GM19239 (cell line): ENCODE measurements at places on chromosomes 3 and 15.

DNA sequence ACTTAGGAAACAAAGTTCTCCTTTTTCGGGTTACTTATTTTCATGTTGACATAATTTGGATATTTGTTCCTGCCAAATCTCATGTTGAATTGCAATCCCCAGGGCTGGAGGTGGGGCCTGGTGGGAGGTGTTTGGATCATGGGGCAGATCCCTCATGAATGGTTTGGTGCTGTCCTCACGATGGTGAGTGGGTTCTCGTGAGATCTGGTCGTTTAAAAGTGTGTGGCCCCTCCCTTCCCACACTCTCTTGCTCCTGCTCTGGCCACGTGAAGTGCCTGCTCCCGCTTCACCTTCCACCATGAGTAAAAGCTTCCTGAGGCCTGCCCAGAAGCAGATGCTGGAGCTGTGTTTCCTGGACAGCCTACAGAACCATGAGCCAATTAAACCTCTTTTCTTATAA is 43.7 kb upstream of the MCF2L2 start:
- DNase-seq, result no peak

DNA sequence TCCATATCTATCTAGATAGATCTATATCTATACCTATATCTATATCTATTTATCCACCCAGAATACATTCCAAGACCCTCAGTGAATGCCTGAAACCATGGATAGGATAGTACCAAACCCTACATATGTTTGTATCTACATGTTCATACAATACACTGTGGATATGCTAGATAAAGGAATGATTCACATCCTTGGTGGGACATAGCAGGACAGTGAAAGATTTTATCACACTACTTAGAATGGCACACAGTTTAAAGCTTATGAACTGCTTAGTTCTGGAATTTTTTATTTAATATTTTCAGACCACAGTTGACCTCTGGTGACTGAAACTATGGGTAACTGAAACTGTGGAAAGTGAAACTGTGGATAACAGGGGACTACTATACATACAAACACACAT is 198.8 kb upstream of the TTC14 start:
- no peak for DNase-seq

- DNase-seq, result no peak
Observed at GRCh38 chr3:9911863-9912262, 5.0 kb upstream of the IL17RC start.

- no peak for DNase-seq
Observed at GRCh38 chr15:45731343-45731742, 96.5 kb downstream of the SQOR start.

- DNase-seq, result no peak
Observed at GRCh38 chr15:62153228-62153627, 11.9 kb downstream of the C2CD4B start.

GRCh38 chr3:148223266-148223665 is 474.4 kb upstream of the AGTR1 start:
- no peak for DNase-seq

- DNase-seq, result no peak
Observed at GRCh38 chr15:86077070-86077469, 2.6 kb upstream of the AGBL1 start.

- DNase-seq, result no peak
Observed at GRCh38 chr15:57694279-57694678, 12.2 kb upstream of the POLR2M start.

- no peak for DNase-seq
Observed at GRCh38 chr3:69182588-69183316, 60.4 kb upstream of the LMOD3 start.

- DNase-seq, result no peak
Observed at GRCh38 chr3:127654374-127654773, 18.4 kb upstream of the ABTB1 start.

DNA sequence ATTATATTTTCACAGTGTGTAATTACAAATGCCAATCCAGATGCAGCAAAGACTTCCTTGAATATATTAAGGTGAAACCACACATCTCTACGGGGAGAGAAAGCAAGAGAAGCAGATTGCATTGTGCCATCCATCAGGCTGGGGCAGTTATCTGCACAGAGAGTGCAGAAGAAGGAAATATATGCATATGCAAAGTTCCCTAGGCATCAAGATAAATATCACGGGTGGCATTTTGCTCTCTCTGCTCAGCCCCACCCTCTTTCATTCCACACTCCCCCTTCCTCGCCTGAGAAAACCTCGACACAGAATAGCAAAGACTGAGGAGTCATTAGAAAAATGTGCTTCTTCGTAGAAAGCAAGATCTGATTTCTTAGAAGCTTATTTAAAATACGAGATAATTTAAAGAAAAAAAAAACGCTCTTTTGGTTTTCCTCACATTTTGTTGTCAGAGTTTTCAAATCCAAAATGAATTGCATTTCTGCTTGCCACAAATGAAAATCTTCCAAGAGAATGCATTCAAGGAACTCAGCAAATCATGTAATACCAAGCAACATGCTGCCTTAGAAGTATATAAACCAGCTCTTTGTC is 283.2 kb upstream of the LMCD1 start:
- no peak for DNase-seq

DNA sequence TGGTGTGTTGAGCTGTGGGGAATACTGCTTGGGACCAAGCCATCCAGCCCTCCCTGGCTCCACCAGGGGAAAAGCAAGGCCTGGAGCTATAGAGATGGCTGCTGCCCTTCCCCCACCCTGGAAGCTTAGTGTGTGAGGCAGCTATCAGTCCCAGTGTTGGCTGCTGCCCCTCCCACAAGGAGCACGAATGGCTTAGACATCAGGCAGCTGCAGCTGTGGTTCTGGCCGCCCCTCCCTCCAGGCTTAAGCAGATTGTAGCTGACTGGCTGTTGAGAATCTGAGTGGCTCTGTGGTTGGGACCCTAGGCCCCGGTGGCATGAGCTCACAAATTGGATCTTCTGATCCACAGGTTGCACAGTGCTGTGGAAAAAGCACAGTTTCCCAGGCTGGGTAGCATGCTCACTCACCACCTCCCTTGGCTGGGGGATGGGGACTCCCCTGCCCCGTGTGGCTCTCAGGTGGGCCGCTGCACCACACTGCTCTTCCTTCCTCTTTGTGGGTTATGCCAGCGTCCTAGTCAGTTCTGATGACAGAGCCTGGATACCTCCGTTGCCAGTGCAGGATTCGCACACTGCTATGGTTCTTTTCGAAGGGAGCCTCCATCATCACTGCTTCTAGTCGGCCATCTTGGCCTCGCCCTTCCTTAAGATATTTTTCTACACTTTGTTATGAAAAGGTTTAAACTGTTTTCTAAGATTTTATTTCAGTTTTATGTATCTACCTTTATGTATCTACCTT is 21.2 kb upstream of the SUCNR1 start:
- no peak for DNase-seq

- no peak for DNase-seq
Observed at GRCh38 chr3:109973733-109974132, 636.4 kb upstream of the DPPA4 start.

- no peak for DNase-seq
Observed at GRCh38 chr15:39191871-39192291, 389.0 kb upstream of the THBS1 start.

- DNase-seq, result no peak
Observed at GRCh38 chr3:195183071-195183776, 87.7 kb downstream of the XXYLT1 start.

- DNase-seq, result no peak
Observed at GRCh38 chr15:29734917-29735572, 87.2 kb downstream of the TJP1 start.

- DNase-seq, result no peak
Observed at GRCh38 chr3:168813225-168813802, 717.6 kb upstream of the GOLIM4 start.
